ENCODE measurements at places on chromosomes 2 and 18.

DNA sequence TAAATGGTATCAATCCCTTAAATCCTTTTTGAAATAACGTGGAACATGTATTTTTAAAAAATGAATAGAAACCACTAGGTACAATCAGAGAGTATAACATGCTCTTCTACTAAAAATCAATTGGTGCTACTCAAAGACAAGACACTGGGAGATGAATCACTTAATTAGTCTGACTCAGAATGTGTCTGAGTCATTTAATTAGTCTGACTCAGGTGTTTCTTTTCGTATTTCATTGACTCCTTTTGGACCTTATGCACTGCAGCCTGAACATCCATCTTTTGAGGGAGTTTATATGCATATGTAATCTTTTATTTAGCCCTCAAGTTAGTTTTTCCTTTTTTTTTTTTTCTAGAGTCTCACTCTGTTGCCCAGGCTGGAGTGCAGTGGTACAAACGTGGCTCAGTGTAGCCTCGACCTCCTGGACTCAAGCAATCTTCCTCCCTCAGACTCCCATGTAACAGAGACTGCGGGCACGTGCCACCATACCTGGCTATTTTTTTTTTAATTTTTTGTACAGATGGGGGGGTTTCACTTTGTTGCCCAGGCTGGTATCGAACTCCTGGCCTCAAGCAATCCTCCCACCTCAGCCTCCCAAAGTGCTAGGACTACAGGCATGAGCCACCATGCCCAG lies 26.5 kb downstream of the PPP4R3B start:
- no peak for DNase-seq

DNA sequence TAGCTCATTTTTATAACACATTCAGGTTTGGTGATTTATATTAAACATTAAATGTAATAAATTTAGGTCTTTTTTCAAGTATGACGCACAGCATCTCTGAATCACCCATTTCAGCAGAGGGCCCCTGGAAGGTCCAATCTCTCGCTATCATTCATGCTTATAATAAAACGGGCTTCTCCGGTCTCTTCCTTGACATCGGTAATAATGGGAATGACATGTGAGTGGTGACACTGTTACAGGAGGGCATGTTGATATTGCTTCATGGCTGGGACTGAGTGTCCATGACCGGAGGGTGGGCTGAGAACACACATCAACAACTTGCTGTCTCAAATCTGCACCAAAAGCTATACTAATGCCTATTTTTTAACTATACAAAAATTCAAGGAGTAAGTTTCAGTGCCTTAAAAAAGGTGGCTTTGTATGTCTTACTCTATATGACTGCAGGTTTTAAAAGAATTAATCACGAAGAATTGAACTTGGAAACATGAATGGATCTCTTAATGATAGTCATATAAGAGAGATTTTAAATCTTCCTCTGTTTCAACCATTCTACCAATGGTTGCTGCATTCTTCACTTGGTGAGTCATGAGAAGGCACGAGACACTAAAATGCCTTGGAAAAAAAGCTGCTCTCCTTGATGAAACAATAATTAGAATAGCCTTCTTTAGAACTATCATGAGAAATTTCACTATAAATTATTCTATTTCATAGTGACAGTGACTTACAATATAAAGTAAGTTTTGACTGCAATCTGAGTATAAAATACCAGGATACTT lies 101.9 kb upstream of the NRP2 start:
- no peak for DNase-seq

DNA sequence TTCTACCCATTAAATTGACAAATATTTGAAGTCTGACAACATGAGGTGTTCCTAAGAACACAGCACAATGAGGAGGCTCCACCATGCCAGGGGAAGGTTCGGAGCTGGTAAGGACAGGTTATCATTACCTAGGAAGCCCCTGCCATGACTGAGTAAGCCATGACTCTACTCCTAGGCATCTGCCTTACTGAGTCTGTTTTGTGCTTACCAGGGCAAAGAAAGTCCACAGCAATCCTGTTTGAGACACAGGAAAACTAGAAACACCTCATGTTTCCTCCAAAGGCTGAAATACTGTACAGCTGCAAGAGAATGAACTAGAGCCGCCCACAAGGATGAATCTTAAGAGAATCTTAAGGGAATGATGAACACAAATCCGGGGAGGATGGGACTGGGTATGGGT lies 11.6 kb downstream of the TGFBRAP1 start:
- no peak for DNase-seq

DNA sequence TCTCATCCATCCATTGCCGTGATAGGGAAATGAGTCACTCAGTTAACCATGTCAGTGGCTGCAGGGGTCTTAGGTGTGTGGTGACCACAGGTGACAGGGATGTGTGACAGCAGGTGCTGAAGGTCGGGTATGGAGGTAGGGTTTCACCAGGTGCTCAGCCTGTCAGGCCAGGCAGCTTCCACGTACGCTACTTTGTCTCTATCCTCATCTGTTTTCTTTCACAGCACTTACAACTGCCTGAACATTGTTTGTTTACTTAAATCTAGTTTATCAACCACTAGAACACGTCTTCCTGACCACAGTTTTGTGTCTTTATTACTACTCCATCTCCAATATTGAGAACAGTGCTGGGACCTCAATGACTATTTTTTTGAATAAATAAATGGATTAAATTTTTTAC lies 11.4 kb upstream of the UXS1 start:
- DNase-seq, result no peak

DNA sequence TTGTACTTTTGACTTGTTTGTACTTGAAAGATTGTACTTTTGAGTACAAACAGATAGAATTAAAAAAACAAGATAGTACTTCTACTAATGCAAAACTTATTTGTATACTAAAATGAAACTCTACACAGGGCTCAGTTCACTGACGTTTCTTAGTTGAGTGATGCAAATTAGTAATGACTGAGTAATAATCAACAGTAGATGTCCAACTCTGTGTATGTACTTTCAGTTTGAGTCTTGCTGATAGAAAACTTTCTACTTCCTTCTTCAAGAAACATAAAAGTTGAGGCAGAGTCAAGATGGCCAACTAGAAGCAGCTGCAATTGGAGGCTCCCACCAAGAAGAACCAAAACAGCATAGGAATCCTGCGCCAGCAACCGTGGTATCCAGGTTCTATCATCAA lies 585.0 kb downstream of the NR4A2 start:
- no peak for DNase-seq

DNA sequence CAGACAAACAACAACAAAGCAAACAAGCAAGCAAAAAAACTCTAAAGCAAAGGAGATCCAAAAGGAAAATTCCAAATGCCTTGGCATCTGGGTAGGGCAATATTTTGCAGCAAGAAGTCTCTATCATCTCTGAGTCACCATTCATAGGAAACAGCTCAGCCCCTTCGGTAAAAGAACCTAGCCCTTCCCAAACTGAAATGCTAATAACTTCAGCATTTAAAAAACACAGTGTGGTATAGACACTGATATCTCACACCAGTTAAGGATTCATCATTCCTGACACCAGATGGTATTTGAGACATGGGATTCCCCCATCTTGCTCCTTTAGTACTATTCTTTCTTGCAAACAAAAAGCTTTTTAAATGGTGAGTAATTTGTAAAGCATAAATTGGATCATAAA lies 491.8 kb downstream of the TXNL1 start:
- no peak for DNase-seq

GRCh38 chr2:127561371-127561770 lies 25.9 kb downstream of the MYO7B start:
- no peak for DNase-seq

DNA sequence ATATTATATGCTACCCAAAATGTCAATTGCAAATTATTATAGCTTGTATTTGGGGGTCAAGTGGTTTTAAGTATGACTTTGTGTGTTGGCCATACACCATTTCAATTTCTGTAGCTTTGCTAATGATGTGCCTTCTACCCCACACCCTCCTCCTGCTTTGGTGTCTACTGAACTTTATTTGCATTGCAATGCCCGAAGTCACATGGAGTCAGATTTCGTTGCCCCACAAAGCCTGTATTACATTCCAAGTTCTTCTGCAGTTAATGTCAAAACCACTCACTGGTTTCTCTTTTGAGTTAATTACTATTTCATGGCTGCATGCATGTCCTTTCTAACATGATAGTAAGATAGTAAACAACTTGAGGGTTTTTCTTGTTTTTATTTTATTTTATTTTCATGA lies 528.9 kb downstream of the RIT2 start:
- no peak for DNase-seq

GRCh38 chr2:228793116-228793515 lies 478.0 kb downstream of the PID1 start:
- DNase-seq, result no peak

DNA sequence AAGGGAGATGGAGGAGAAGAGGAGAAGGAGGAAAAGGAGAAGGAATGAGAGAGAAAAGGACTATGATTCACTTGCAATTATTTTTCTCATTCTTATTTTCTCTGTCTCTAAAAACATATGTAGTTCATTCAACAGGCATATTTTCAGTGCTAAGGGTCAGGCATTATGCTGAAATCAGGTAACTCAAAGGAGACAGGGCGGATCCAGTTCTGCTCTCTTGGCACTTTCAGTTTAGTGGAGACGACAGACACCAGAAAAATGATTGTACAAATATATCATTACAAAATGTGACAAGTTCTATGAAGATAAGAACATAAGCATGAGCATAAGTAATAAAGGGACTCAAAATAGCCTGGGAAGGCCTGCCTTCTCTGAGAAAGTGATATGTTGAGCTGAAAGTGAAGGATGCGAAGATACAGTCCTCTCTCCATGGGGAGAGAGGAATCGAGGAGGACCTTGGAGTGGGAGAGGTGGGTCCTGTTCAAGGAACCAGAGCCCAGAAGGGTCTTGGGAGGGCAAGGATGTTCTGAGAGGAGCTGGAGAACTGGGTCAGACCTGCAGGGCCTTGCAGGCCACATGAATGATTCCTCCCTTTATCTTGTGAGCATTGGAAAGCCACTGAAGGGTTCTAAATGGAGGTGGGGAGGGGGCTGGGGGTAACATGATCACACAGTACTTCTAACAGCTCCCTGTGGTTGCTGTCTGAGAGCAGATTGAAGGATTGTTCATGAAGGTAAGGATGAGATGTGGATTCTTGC lies 58.6 kb upstream of the TMEM17 start:
- no peak for DNase-seq

DNA sequence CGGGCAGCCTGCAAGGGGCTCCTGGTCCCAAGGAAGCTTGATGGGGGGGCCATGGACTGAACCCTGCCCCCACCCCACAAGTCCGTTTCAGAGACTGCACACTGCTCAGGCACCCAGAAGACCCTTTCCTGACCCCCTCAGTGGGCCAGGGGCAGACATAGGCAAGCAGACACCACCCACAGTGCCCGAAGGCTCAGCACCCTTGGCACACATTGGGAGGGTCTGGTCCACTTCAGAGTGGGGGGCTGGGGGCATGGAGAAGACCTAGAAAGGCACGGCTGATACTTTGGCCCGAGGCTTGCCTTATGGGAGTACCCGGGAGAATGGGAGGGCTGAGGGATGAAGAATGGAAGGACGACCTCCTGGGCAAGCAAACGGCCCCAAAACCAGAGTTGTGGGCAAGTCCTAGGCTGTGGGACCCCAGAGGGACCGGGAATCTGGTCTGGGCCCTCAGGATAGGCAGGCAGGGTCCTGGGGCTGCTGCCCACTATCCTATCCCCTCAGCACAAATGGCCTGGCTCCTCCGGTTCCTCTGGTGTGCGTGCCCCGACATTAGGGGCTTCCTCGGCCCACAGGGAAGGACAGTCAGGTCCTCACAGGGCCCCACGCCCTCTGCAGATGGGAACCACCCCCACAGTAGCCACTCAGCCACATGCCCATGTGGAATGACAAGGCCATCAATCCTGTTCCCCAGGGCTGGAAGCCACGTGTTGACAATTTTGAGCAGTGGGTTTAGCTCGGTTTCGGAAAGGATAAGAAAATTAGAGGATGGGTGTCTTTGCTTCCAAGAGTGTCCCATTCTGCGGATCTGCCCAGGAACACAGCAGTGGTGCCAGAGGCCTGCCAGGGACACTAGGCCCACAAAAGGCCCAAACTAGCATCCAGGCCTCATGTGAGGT lies 15.0 kb upstream of the GPC1 start:
- peak; percentile 1 for DNase-seq
